Suprapubic skin (tissue), 4 donors: ENCODE measurements at places on chromosomes 4 and X.

DNA sequence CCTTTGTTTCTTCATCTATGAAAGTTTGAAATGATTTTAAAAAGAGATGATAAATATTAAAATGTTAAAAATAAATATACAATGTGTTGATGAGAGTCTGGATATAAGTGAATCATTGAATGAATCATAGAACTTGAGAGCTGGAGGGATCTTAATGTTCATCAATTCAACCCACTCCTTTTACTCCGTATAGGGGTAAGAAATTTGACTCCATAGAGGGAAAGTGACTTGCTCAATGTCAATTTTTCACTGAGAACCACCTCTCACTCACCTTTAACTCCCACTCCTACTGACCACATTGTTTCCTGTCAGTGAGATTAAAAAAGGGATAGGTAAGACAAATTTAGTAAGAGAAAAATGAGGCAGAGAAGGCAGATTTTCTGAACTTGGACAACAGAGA lies 557.2 kb upstream of the GRIA3 start:
- no peak overlapping the region for H3K27ac ChIP-seq
- H3K27me3 ChIP-seq: no peaks in the 10 kb centered on the region
- no peaks in the 10 kb centered on the region for H3K4me1 ChIP-seq
- DNase-seq: no peak
- H3K36me3 ChIP-seq: no peaks in the 10 kb centered on the region

GRCh38 chrX:7170898-7171297 lies 22.9 kb upstream of the PUDP start:
- DNase-seq: no peak
- no peaks in the 10 kb centered on the region for H3K4me1 ChIP-seq
- H3K4me3 ChIP-seq: no peak overlapping the region
- H3K36me3 ChIP-seq: no peaks in the 10 kb centered on the region

GRCh38 chr4:1204286-1204827 lies 32.0 kb upstream of the SPON2 start:
- H3K36me3 ChIP-seq: no peaks in the 10 kb centered on the region
- peaks cover 48% of the 10 kb centered on the region for H3K4me1 ChIP-seq
- no peaks in the 10 kb centered on the region for H3K27me3 ChIP-seq
- H3K4me3 ChIP-seq: no peak overlapping the region

DNA sequence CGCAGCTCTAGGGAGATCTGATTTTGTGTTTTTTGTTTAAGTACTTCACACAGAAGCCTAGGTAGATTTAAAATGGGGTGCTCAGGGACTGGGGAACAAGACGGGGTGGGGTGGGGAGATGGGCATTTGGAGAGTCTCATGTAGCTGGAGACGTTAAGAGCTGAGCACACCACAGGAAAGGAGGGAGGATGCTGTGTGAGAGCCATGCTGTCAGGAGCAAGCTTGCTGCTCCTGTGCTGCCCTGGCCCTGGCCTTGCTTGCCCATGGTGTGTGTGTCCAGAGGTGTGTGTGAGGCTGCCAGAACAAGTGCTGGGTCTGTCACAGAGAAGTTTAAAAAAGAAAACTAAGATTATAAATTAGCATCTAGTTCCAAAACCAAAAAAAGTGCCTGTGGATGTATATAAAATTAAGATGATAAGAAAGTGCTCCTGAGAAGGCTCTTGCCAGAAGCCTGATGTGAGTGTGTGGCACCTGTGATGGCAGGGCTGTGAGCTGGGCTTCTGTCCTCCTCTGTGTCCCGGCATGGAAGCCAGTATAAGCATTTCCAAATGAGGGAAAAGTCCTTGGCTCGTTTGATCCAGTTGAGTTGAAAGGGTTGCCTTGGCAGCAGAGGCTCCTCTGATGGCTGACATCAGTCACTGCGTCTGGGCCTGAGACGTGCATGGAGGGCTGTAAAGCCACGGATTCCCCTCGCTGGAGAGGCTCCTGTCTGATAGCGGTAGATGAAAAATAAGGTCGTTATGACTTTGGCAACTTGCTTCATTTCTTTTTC lies 63.5 kb downstream of the NELFA start:
- no peak overlapping the region for H3K27ac ChIP-seq
- no peaks in the 10 kb centered on the region for H3K4me1 ChIP-seq
- H3K4me3 ChIP-seq: no peak overlapping the region

DNA sequence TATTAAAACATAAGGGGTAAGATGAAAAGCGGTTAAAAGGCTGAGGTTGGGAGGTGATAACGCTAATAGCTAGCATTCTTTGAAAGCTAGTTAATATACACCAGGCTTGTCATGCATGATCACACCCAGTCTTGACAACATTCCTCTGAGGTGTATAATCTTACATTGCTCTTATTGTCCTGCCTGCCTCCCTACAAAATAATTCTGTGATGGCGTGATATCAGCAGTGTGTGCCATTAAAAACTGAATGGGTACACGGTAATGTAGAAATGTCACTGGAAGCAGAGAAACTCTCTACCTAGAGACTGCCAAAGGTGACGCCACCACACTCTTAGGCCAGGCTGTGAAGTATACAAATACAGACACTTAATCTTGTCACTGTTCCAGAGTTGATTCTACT lies 68.1 kb downstream of the DIAPH2 start:
- no peaks in the 10 kb centered on the region for H3K27me3 ChIP-seq
- no peak overlapping the region for H3K4me3 ChIP-seq
- DNase-seq: no peak
- no peaks in the 10 kb centered on the region for H3K4me1 ChIP-seq

DNA sequence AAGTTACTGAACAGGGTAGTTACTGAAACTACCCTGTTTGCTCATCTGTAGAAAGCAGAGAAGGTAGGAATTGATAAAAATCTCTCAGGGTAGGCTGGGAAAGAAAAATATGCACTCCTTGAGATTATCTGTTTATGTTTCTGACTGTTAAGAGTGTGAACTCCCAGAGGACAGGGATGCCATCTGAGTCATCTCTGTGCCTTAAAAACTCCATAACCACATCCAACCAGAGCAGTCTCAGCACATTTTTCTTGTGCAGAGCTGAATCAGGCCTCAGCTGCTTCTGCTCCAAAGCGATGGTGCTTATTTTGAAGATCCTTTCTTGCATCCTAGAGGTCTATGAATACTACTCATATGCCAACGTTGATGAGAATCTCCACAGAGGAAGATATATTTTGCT lies 9.9 kb downstream of the CENPVL3 start:
- H3K4me1 ChIP-seq: no peaks in the 10 kb centered on the region
- no peak overlapping the region for H3K4me3 ChIP-seq
- H3K27ac ChIP-seq: no peak overlapping the region
- no peaks in the 10 kb centered on the region for H3K27me3 ChIP-seq

DNA sequence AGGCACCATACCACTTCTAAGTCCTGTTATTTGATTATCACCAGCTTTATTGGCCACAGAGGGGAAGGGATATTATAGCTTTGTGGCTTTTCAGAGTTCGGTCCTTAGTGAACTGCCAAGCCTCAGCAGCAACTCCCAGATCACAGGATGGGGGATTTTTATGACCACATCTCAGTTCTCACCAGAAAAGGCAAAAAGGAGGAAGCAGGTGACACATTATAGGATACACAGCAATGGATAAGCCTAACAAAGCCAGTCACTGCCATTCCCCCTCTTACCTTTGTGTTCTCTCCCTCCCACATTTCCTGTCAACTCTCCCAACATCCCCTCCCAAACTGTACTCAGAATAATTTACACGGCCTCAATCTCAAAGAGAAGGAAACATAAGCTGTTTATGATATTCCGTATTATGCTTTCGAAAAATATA lies 142.8 kb downstream of the MGST2 start:
- H3K36me3 ChIP-seq: no peaks in the 10 kb centered on the region
- no peaks in the 10 kb centered on the region for H3K27me3 ChIP-seq
- no peak overlapping the region for H3K27ac ChIP-seq
- H3K4me3 ChIP-seq: no peak overlapping the region
- DNase-seq: no peak
